ENCODE measurements at places on chromosomes 16 and 17. TPM values are rescaled to one million over a fixed set of nuclear protein-coding genes. Genes with fewer than 3 reads are reported as not detected.

PRDM7 gene
- 0.03 TPM for total RNA-seq

PKMYT1 gene
- 69.3 TPM for total RNA-seq

TNP2 gene
- not detected for total RNA-seq

SP6 gene
- 2.8 TPM for total RNA-seq

HNF1B gene
- total RNA-seq = 31.4 TPM

ITGAL gene
- 0.12 TPM for total RNA-seq

RHBDL3 gene
- 3.5 TPM for total RNA-seq

PRSS36 gene
- 0.91 TPM for total RNA-seq

PRRT2 gene
- total RNA-seq = 0.40 TPM

MC1R gene
- total RNA-seq = 7.0 TPM

Data from A549 treated with DMSO at 1 μM for 4 hours (cell line).